Small intestine (tissue), 16 donors: ENCODE measurements at places on chromosomes 5 and 9. TPM values are rescaled to one million over a fixed set of nuclear protein-coding genes. Genes with fewer than 3 reads are reported as not detected.
A peak's percentile ranks its signal among the peaks of the same experiment; 100 is the strongest.

LECT2 gene
- polyA plus RNA-seq, result not detected

CATSPER3 gene
- polyA plus RNA-seq, result 5.8 TPM

SLC36A1 gene
- polyA plus RNA-seq, result 38.8 TPM

CCIN gene
- polyA plus RNA-seq, result 0.04 TPM

MVB12B gene
- 4.1 TPM for polyA plus RNA-seq

CDH9 gene
- polyA plus RNA-seq, result not detected

ATOX1 gene
- 326 TPM for polyA plus RNA-seq

ANKRD31 gene
- not detected for polyA plus RNA-seq

SOHLH1 gene
- polyA plus RNA-seq, result not detected

FBP1 gene
- 1,158 TPM for polyA plus RNA-seq

PCDHGA4 gene
- polyA plus RNA-seq, result 0.43 TPM

EMB gene
- polyA plus RNA-seq, result 86.1 TPM

PPP2R2B gene
- polyA plus RNA-seq, result 2.8 TPM

IL12B gene
- not detected for polyA plus RNA-seq

ARL14EPL gene
- polyA plus RNA-seq, result not detected

NKD2 gene
- 0.81 TPM for polyA plus RNA-seq

GRCh38 chr5:90899014-90899604, 340.5 kb downstream of the ADGRV1 start:
- peak; percentile 41 for DNase-seq

GRCh38 chr5:65037831-65038815, 269.4 kb downstream of the CWC27 start:
- DNase-seq, result peak; percentile 69

GRCh38 chr5:135718151-135718550, 116.3 kb upstream of the SLC25A48 start:
- no peak for DNase-seq

DNA sequence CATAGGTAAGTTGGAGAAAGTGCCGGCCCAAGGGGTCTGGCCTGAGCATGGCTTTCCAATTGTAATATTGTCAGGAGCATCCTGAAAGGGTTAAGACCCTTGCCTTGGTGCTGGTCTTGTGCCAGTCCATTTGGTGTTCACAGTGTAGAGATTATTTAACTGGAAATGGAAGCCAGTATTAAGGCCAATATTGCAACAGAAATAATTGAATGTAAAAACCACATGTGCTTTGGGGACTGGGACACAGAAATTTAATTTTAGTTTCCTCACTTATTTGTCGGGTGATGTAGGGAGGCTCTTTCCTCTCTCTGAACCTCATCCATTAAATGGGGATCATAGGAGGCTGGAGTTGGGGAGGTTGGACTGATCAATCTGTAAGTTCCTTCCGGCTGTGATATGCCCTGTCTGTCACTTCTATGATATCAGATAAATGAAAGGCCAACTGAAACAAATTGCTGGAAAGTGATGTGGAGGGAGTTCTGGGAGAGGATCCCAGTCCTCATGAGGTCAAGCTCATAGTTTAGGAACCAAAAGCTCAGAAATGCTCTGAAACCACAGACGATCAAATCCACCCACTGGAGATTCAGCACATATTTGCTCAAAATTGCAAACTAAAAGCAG, 54.8 kb upstream of the COL15A1 start:
- DNase-seq, result no peak

- DNase-seq, result peak; percentile 64
These were observed 60.7 kb downstream of the HRH2 start for GRCh38 chr5:175718401-175719108.

GRCh38 chr5:25964009-25964372, 1074.4 kb downstream of the CDH9 start:
- no peak for DNase-seq

DNA sequence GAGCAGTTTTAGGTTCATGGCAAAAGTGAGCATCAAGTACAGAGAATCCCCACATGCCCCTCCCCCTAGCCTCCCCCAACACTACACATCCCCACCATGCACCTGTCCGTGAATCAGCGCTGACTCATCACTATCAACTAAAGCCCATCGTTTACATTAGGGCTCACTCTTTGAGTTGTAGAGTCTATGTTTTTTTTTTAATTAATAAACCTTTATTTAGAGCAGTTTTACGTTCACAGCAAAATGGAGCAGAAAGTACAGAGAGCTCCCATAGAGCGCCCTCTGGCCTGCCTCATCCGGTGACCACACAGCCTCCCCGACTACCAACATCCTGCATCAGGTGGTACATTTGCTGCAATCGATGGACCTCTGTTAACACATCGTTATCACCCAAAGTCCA, 47.9 kb upstream of the UNC5A start:
- DNase-seq, result no peak

DNA sequence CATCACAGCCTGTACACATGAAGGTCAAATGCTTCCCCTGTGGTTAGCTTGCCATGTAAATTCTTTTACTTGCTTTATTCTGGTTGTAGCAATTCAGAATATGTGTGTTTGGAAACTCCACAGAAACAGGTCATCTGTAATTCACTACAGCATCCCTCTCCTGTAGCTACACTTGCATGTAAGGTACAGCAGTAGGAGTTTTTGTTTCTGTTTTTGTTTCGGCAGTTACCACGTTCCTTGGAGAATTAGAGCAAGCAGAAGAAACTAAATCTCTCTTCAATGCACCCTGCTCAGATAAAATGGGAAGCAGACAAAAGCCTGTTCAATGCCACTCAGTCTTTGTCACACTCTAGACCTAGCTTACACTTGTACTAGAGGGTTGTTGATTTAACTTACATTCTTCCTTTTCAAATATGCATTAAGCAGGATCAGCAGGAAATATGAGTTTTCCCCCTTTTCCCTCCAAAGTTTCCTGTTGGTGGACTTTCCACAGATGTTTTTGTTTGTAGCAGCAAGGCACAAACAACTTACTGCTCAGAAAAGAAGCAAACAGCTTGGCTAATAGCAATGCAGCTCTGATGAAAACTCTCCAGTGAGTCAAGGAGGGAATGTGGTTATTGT, 80.9 kb downstream of the YIPF5 start:
- DNase-seq, result no peak

DNA sequence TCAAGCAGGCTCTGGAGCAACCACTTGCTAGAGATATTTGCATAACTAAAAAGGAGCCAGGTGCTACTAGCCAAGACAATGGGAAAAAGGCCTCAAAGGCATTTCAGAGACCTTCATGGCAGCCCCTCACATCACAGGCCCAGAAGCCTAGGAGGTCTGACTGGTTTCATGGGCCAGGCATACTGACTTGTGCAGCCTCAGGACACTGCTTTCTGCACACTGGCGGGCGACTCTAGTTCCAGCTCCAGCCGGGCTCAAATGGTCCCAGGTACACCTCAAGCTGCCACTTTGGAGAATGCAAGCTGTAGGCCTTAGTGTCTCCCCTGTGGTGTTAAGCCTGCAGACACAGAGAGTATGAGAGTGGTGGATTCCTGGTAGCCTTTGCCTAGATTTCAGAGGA, 27.1 kb downstream of the COX7C start:
- no peak for DNase-seq

GRCh38 chr5:88672644-88673252, 210.2 kb downstream of the MEF2C start:
- no peak for DNase-seq

GRCh38 chr5:153865016-153865415, 173.7 kb downstream of the FAM114A2 start:
- no peak for DNase-seq

GRCh38 chr9:133124123-133124906, 3.3 kb upstream of the RALGDS start:
- DNase-seq, result no peak

DNA sequence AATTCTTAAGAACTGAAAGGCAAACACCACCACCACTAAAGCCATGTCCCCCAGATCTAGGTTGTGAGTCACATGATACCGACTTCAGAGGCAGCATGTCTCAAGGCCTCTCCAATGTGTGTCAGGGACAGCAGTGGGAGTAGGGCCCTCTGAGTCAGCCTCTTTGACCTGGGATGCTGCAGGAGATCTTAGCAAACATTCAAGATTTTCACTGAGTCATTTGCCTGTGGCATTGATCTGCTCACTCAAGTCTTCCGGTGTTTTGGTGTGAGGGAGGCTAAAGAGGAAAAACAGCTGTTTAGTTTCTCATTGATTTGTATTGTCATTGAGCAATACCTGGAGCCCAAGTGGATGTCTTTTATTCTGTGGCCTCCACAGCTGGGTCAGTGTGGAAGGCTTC, 36.1 kb downstream of the TMC1 start:
- peak; percentile 38 for DNase-seq

GRCh38 chr5:84885485-84886258, 501.0 kb upstream of the EDIL3 start:
- DNase-seq, result no peak

DNA sequence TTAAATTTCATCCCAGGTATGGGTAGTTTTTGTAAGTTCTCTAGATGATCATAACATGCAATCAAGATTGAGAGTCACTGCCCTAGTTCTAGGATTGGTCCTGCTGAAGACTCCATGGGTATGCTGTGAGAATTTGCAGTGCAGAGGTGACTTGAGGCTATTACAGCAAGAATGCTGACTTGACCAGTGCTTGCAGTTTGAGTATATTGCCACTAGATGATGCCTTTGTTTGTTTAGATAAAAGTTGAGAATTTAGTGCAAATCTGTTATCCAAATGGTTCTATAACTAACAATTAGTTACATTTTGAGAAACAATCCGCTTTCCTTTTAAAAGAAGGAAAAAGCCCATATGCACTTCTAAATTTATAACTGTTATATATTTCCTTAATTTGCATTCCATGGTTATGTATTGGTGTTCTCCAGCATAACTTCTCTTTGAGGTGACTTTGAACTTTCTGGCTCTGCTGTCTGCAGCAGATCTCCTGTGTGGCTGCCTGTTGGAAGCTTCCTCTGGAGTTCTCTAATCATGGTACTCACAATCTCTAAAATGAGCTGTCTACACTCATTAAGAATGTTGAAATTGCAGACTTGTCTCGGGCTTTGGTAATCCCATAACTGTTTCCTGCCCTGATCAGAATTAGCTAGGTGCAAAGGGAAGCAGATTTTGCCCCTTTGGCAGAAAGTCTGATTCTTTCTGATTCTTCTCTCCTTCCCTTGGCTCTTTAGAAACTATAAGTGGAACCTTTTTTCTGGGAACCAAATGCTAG, 24.9 kb downstream of the MELK start:
- DNase-seq, result peak; percentile 5

- DNase-seq, result no peak
These were observed 9.0 kb downstream of the TERT start for GRCh38 chr5:1285883-1286291.

GRCh38 chr5:3535414-3536211, 60.0 kb upstream of the IRX1 start:
- DNase-seq, result no peak

DNA sequence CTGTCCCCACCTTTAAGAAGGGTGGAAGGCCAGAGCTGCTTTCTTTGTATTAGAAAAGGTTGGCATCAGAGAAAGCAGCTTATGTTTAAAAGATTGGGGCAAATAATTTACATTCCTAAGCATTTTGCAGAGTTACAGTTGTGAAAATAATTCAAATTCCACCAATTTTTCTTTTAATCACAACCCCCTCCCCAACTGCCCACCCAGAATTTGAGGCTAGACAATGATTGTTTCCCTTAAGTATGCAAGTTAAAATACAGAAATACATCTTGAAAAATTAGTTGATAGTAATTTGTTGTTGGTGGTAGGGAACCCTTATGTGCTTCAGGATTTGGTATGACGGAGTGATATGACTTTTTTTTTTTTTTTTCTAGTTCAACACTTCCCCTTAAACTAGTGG, 133.0 kb downstream of the ZSWIM6 start:
- DNase-seq, result no peak

DNA sequence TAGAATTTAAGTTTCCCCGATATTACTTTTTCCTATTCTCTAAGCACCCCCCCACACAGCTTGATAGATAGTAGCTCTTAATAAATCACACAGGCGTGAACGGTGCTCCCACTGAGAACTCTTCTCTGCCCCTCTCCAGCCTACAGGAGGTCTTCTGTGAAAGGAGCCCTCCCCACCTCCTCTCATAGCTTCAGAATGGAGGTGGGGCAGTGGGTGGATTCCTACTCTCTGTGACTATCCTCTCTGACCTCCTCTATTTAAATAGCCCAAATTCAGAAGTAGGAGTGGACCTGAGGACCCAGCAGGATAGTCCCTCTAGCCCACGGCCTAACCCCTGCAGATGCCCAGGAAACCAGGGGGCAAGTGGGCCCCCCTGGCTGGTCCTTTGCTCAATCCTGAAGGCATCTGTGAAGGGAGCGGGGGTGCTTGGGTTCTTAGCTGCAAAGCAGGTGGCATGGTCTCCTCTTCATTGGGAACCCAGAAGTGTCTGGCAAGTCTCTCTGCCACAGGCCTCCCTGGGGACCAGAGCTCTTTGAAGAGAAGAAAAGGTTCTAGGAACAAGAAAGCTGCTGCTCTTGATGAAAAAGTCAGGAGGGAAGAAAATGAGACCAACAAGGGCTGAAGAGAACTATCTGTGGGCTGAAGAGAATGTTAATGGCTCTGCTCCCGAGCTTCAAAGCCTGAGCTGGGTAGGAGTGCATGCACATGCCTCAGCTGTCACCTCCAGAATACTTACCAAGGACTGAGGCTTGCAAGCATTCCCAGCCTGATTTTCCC, 21.1 kb upstream of the HSPA9 start:
- no peak for DNase-seq

DNA sequence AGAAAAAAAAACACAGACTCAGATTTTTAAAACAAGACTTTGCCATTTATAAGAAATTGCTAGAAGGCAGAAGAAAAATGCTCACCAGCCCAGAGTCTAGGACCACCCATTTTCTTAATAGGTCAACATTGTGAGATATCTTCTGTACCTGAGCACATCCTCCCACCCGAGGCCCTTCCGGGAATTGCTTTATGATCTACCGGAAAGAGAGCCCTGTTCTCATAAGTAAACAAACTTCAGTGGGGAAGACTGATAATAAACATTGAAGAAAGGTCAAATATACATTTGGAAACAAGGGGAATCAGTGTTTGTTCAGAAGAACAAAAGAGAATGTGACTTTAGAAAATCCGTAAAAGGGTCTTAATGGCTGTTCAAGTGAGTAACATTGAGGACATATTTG, 44.4 kb downstream of the PRKACG start:
- DNase-seq, result peak; percentile 19

DNA sequence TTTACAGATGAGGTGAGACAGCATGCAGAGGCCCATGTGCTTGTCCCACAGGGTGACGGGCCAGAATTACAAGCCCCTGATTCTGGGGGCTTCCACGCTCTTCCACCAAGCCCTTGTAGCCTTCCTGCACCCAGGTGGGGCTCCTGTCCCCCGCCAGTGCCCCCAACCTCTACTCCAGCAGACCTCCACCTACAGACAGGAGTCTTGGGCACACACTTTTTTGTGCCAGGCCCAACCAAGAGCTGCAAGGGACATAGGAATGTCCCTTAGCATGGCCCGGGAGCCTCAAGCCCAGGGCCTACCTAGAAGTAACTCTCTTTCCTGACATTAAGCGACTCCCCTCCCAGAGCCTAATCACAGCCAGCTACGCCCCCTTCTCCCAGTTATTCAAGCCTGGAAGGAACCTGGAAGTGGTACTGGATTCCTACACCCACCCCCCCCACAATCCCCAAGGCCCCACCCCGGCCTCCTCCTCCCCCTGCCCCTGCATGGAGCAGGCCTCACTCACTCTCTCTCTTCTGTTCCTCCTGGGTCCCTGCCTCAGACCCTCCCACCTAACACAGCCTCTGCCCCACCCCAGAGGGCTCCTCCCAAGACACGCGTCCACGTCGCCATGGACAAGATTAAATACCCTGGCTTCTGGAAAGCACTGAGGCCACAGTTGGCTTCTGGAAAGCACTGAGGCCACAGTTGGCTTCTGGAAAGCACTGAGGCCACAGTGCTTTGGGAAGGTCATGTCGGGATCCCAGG, 30.5 kb downstream of the ADAMTS2 start:
- DNase-seq, result no peak
